ENCODE measurements at places on chromosomes 6 and 20.
A peak's percentile ranks its signal among the peaks of the same experiment; 100 is the strongest.

- peak; percentile 66 for DNase-seq
Observed at GRCh38 chr6:17281100-17281496, at the start of gene RBM24. Gene RBM24, plus strand, starts transcription at chr6:17281361. Its CDS starts 221 bp downstream, at chr6:17281582.

GRCh38 chr6:90406957-90407356 is 110.3 kb upstream of the BACH2 start:
- DNase-seq: no peak

DNA sequence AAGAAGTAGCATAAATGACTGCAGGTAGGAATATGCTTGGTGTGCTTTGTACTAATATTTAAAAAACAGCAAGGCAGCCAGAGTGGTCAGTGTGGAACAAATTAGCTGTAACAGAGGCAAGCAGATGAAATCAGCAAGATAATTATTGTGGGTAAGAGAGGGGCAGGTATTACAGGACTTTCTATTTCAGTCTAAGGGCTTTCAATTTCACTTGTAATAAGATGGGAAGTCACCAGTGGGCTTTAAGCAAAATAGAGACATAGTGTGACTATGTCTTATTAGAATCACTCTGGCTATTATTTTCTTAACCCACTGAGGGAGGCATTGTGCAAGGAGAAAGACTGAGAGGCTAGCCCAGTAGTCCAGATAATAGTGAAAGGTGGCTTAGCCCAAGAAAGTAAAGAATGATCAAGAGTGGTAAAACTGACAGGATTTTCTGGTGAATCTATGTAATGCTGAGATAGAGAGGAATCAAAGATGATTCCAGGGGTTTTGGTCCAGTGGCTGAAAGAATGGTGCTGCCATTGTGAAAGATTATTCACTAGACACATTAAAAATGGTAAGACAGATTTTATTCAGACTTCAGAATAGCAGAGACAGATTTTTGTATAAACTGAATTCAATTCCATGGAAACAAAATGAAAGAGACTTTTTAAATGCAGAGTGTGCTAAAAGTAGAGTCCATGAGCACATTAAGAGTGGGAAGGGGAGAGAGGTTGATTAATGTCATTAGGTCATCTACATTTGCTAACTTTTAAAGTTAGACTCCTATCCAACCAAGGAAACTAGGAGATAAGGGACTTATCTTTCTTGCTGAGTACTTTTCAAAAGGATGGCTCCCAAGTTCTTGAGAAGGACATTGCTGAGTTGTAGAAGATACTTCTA is 1136.0 kb downstream of the HACE1 start:
- DNase-seq: no peak

- no peak for DNase-seq
Observed at GRCh38 chr6:31918069-31918720, 9.3 kb upstream of the C2 start.

DNA sequence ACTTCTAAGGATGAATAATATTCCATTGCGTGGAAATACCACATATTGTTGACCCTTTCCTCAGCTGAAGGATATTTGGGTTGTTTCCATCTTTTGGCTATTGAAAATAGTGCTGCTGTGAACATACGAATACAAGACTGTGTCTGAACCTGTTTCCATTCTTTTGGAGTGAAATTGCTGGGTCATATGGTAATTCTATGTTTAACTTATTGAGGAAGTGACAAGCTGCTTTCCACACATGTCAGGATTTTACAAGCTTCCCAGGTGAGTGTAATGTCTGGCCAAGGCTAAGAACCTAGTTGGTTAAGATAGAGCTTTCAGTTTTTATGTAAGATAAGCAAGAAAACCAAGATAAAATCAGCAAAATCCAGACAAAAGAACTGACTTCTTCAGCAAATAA is 48.8 kb downstream of the PPP1R3G start:
- DNase-seq: no peak

DNA sequence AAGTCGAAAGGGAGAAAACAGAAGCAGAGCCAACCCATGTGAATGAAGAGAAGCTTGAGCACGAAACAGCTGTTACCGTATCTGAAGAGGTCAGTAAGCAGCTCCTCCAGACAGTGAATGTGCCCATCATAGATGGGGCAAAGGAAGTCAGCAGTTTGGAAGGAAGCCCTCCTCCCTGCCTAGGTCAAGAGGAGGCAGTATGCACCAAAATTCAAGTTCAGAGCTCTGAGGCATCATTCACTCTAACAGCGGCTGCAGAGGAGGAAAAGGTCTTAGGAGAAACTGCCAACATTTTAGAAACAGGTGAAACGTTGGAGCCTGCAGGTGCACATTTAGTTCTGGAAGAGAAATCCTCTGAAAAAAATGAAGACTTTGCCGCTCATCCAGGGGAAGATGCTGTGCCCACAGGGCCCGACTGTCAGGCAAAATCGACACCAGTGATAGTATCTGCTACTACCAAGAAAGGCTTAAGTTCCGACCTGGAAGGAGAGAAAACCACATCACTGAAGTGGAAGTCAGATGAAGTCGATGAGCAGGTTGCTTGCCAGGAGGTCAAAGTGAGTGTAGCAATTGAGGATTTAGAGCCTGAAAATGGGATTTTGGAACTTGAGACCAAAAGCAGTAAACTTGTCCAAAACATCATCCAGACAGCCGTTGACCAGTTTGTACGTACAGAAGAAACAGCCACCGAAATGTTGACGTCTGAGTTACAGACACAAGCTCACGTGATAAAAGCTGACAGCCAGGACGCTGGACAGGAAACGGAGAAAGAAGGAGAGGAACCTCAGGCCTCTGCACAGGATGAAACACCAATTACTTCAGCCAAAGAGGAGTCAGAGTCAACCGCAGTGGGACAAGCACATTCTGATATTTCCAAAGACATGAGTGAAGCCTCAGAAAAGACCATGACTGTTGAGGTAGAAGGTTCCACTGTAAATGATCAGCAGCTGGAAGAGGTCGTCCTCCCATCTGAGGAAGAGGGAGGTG is 38.7 kb downstream of the ZBTB2 start:
- no peak for DNase-seq

DNA sequence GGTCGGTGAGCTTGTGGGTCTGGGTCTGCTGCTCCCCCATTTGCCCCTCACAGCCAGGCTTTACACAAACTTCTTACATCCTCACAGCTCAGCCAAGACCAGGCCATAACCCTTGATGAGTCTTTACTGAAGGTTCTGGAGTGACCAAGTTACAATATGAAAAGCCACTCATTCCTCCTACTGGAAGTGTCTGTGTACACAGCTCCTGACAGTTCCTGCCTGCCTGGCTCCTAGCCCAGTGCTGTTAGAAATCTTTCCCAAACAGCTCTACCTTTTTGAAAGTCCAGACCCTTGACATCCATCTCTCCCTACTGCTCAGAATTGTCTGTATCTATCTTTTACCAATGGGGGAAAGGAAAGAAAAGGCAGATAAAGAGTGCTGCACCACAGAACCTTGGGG is 106.9 kb downstream of the PAX1 start:
- DNase-seq: no peak

DNA sequence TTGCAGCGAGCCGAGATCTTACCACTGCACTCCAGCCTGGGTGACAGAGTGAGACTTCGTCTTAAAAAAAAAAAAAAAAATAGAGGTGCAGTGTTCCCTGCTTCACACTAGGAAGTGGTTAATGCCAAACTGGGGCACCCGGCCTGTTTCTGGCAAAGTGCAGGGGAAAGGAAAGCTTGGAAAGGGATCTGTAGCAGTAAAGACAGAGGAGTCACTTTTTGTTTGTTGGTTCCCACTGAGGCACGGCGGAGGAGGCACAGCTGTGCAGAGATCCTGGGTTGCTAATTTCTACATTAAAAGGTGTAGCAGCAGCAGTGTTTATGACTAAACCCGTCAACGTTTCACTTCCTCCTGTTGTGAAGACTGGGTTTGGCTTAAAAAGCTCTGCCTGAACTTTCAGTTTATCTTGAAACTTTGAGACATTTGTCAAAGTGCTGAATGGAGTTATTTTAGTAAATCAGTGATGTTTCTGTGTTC is 125.6 kb downstream of the CARMIL1 start:
- DNase-seq: no peak

GRCh38 chr6:42148058-42148457 is 5.6 kb upstream of the C6orf132 start:
- DNase-seq: no peak

- DNase-seq: no peak
Observed at GRCh38 chr6:21340573-21340972, 253.0 kb upstream of the SOX4 start.

GRCh38 chr6:71412559-71413140 is 124.0 kb downstream of the OGFRL1 start:
- no peak for DNase-seq

GRCh38 chr6:33093855-33094254 is 18.1 kb downstream of the HLA-DPB1 start:
- DNase-seq: no peak

- DNase-seq: no peak
Observed at GRCh38 chr6:22334778-22335177, 37.9 kb upstream of the PRL start.

DNA sequence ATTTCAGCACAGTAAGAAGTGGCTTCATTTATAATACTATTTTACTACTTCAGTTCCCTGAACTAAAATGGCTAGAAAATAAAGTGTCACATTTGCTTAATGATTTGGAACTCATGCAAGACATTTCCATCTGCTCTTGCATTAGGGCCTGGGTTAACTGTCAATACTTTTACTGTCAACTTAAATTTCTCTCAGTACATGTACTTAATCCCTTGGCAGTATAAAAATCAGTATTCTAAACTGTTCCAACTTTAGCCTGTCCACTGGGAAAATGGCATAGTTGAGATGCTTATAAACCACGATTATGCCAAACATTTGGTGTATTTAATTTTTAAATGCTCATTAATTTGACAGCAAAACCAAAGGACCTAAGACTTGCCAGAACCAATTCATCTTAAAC is 154.5 kb downstream of the ASCC3 start:
- no peak for DNase-seq

- no peak for DNase-seq
Observed at GRCh38 chr6:13762611-13763441, 51.2 kb upstream of the RANBP9 start.

GRCh38 chr20:62372042-62372993 is 5.2 kb upstream of the LAMA5 start:
- DNase-seq: no peak

GRCh38 chr6:161630674-161631073 is 356.8 kb upstream of the AGPAT4 start:
- DNase-seq: no peak

GRCh38 chr6:2327591-2327990 is 82.2 kb upstream of the GMDS start:
- no peak for DNase-seq

- DNase-seq: peak; percentile 87
Observed at GRCh38 chr20:59515013-59515905, 89.1 kb upstream of the PHACTR3 start.

- DNase-seq: no peak
Observed at GRCh38 chr6:70852667-70853246, 104.1 kb downstream of the B3GAT2 start.

GRCh38 chr6:158061709-158062461 is 80.2 kb downstream of the SYNJ2 start:
- no peak for DNase-seq
